ENCODE measurements at places on chromosomes 3 and 15.

DNA sequence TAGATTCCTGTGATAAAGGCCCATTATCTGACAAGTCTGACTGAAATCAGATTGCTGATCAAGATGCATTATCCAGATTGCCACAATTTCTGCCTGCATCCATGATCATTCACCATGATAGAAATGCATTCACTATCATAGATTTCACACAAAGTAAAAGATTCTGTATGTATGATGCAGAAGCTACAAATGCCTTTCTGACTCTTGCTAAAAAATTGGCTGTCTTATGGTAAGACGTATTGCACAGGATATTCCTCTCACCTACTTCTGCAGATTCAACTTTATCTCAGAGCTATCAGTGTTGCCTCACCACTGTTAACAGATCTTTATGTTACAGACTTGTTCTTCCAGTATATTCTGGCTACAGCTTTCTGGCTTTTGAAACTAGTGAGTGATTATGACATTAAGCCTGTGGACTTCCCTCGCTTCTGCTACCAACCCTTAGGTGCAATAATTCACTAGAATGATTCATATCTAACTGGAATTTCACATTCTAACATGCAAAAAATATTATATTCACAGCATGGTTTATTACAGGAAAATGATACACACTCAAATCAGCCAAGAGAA is 955.3 kb downstream of the EPHA3 start:
- no peak for DNase-seq

GRCh38 chr3:177145954-177146353 is 51.3 kb downstream of the TBL1XR1 start:
- no peak for DNase-seq

DNA sequence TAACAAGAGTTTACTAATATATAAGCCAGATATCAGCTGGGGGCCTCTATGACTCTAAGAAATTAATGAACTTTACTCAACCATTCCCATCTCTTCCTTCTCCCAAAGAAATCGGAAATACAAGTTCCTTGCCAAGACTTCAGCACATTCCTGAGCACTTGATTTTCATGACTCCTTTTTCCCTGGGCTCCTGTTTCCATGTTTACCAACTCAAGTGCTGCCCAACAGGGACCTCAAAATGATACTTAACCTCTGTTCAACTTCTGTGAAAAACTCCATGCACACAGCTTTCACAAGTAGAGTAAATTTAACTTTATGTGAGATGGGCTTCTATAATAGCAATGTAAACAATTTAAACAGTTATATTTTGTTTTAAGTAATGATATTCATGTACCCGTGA is 315.8 kb upstream of the CDIN1 start:
- no peak for DNase-seq

DNA sequence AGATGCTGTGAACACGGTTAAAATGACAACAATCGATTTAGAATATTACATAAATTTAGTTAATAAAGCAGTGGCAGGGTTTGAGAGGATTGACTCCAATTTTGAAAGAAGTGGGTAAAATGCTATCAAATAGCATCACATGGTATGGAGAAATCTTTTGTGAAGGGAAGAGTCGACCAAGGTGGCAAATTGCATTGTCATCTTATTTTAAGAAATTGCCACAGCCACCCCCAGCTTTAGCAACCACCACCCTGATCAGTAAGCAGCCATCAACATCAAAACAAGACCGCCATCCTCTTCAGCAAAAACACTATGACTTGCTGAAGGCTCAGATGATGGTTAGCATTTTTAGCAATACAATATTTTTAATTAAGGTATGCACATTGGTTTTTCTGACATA is 5.7 kb upstream of the CCR5 start:
- DNase-seq = no peak

GRCh38 chr15:29099131-29099880 is 170.3 kb downstream of the NSMCE3 start:
- DNase-seq = peak; percentile 48

DNA sequence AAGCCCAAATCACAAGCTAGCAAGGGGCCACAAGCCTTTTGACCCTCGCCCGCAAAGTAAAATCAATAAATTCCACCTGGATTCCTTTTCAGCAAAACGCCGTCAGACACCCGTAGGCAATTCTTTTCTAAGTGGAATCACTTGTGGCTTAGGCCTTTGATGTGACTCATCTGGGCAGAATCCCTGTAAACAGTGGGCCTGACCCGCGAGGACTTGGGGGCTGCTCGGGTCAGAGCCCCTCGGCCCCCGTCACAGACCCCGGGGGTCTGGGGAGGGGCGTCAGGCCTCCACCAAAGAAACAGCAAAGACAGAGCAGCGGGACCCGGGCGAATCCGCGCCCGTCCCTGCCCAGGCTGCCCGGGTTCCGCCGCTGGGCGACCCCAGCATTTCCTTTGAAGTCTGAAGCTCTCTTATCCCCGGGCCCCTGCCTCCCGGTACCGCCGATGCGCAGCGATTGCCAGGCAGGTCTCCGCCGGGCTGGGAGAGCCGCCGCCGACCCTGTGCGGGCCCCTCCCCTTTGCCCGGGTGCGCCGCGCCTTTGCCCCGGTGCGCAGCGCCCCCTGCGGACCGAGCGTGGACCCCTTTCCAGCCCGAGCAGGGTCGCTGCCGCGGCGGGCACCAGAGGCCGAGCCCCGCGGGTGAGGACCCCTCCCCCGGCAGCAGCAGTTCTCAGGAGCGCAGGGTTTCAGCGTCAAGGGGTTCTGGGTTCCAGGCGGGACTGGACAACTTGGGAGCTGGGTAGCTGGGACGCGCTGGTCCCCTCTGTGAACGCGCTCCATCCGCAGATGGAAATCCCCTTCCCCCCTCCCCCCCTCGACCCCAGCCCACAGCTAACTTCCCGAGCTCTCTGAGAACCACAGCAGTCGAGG is 178.3 kb downstream of the UACA start:
- peak; percentile 72 for DNase-seq

GRCh38 chr3:125116311-125117080 is 60.7 kb upstream of the HEG1 start:
- DNase-seq = no peak

- DNase-seq = no peak
Observed at GRCh38 chr15:97652700-97653167, 307.8 kb upstream of the ARRDC4 start.

Measured in aorta (tissue), 5 donors.